ENCODE measurements at places on chromosomes 11 and 22.

DNA sequence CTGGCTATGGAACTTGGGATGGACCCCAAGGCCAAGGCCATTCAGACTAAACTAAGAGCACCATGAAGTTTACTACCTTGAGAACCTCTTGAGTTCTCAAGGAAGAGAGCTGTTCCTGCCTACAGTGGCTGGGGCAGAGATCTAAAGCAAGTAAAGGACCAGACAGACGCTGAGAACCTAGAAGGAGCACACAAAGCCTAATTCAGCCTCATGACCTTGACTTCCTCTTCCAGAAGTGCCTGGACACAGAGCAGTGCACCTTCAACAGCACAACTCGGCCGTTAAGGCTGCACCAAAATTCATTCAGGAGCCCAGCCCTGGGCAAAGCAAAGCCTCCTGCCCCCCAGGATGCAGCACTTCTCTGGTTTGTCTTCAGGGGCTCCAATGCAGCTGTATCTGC is 82.9 kb upstream of the AKIP1 start:
- no peak for DNase-seq

DNA sequence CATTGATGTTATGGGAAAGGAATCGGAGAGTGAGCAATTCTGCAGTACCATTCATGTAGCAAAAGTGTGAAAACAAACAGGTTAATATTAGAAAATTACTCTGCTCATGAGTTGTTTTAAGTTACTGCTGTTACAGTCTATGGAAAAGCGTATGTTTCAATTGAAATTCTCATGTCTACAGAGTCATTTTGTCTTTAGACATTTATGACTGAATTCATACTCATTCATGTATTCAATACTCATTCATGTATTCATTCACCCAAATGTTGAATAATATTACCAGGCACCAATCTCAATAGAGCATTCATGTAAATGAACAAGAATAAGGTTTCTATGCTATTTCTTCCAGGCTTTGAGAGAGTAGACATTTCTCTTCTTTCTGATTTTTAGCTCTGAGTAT is 8.1 kb downstream of the FLI1 start:
- DNase-seq = no peak

DNA sequence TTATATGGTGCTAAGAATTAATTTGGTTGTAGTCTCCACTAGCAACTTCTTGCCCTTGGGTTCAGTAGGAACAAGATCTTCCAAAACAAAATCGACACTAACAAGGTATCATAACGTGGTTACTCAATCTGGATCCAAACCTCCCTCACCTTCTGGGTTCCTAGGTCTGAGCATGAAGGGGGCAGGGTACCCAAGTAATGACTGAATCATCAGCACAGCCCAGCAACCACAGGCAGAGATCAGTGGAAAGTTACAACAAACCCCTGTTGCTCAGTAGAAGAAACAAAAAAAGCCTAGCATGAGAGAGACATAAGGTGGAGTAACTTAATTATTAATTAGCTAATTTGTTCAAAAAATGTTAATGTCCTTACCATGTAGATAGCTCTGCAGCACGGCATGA is 221.4 kb downstream of the BLID start:
- DNase-seq = no peak

DNA sequence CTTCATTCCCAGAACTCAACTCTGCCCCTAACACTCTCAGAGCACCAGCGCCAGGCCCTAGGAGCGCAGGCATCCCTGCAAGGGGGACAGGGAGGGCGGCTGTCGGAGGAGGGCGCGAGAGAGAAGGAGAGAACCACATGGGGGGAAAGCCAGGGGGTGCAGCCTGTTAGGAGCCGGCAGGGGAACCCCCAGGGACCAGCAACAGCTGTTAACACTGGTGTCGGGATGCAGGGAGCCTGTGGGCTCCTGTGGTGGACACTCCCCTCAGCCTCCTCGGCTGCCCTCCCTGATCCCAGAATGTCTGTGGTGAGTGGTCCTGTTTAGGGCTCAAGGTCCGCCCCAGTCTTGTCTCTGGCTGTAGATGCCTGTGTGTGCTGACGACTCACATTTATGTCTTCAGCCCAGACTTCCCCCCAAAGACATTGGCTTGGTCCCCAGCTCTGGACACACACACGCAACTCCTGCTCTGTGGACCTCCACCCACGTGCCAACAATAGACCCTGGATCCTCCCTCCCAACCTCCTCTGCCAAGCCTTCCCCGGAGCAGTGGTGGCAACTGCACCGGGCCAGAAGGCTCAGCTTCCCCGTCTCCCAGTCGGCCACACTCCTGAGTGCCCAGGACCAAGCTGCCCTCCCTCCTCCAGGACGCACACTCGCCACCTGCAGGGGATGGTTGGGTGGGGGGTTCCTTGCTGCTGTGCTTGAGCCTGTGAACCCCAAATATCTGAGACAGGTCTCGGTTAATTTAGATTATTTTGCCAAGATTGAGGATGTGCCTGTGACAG is 817 bp upstream of the IFITM5 start:
- DNase-seq = peak; percentile 24

GRCh38 chr11:122337704-122338103 is 221.7 kb upstream of the BLID start:
- peak; percentile 57 for DNase-seq

Data from OCI-M1 (cell line).